Stimulated activated CD4-positive, alpha-beta T cell treated with anti-CD3 and anti-CD28 coated beads, TNF-alpha, amount 100 ng/mL, for 1 hour (primary cell): ENCODE measurements at places on chromosomes 1 and 21.

DNA sequence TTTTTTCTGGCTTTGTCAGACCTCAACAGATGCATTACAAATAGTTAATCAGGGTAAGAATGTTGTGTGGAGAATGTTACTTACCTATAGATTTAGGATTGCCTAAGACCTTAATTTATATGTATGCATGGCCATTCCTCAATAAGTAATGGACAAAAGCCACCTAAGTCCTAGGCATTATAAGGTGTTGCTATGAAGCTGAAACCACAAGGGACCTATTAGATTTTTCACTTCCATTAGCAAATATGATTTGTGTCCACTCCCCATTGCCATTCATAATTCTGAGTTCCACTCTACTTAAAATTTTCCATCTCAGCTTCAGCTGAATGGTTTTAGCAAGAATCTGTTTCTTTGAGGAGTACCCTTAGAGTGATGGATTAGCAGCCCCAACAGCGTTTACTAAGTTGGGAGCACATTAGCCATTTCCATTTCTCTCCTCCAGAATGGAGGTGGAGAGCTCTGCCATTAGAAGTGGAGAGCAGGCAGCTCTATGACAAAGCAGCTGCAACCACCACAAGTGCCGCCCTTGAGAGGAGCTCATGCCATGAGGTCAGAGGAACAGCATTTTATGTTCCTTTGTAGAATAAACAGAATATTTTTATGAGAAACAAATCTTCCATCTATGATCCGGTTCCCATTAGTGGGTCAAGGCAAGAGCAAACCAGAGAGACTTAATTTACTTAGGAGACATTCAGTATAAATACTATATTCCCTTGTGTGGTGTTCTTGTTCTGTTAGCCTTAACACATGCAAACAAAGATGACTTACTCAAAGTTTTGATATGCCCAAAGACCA is 28.9 kb upstream of the C1orf87 start:
- DNase-seq, result no peak

DNA sequence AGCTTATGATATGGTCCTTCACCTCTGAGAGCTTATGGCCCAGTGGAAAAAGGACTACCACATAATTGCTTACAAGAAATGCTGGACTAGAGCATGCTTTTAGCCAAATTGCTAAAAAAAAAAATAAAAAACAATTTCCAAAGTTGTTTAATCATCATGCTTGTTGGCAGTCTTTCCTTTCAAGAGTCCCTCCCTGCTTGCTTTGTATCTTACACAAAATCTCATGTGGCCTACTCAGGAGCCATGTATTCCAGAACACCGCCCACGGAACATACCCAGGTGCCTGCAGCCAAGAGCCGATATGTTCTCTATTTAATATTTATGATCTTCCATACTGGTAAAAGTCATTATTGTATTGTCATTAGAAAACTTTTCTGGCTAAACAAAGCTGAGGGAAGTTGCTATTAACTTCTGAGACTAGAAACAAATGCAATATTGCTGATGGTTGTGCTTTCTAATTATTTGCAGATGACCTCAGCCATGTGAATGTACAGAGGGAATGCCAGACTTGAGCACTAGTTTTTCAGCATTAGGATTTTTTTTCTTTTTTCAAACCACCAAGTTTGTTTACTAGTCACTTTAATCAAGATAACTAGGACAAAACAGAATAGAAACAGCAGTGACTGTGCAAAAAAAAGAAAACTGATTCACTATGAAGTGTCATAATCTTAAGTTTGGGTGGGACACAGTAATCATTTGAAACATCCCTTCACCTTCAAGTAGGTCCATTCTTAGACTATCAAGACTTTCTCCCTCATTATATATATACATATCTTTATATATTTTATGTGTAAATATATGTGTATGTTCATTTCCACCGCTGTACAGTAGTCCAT is 129.3 kb upstream of the GORAB start:
- no peak for DNase-seq

DNA sequence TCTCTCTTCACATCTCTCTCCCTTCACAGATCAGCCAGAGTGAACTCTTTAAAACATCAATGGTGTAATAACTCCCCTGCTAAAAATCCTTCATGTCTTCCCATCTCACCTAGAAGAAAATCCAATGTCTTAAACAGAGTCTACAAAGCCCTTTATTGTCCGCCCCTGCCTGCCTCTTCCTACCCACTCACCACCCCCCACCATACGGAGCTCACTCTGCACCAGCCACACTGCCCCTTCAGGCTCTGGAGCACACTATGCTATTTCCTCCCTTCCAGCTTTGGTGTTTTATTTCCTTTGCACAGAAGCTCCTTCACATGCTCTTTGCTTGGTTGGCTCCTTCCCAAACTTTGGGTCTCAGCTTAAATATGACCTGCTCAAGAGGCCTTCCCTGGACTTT is 10.2 kb downstream of the CAMK1G start:
- no peak for DNase-seq

DNA sequence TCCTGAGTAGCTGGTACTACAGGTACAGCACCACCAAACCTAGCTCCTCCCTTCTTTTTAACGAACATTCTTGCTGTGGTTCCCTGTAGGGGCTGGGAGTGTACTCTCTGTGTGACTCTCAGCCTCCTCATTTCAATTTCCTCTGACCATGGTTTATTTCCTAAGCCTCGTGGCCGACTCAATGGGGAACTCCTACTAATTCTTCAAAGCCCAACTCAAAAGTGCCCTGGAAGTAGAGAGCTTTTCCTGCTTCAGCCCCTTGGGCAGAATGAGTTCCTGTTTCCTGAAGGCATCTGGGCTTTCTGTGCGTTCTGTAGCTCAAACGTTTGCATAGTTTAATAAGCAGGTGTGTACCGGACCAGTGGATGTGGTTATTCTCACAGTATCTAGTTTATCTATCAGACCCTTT is 70.9 kb upstream of the ACOT11 start:
- DNase-seq, result no peak

DNA sequence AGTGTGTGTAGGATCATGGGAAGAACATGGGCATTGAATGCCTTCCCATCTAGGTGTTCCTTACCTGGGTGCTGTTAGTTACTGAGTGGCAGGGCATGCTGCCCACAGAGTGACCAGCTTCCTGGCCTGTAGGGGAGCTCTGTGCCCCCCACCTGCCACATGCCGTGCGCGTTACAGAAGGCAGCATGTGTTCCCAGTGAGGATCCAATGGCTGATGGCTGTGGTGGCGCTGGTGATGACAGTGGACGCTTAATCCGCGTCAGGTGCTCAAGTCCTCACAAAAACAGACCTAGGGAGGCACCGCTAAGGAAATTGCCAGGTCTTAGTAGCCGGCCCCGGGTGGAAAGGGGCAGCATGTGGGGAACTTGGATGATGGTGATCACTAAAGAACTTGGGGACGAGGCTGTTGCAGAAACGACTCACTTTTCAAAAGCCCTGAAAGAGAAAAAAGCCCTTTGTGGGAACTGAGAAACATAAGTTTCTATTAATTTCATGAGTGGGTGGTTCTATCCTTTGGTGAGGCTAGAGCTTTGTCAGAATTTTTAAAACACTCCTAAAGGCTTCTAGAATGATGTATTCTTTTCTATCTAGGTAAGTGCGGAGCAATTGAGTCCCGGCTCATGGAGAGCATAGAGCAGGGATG is 93.2 kb downstream of the PRDM2 start:
- DNase-seq, result no peak

- DNase-seq, result no peak
Observed at GRCh38 chr1:188027613-188028012, 1198.9 kb downstream of the PLA2G4A start.

DNA sequence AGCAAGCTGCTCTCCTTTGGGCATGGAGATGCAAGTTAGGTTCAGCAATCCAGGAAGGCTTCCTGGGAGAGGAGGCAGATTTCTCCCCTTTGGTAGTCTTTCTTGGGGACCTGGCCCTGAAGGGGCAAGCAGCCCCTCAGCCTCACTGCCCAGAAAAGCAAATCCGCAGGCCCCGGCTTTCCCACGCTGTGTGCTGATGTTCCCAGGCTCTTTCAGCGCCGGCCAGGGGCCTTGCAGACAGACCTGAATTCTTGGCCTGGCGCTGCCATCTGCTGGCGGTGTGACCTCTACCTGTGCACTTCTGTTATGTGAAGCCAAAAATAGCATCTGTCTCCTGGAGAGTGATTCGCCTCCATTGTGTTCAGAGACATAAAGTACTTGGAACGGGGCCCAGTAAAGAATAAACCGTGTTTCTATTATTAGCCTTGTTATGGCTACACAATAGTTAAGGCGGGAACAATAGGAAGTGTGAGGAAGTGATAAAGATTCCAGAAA is 64.8 kb downstream of the ALPL start:
- DNase-seq, result no peak

DNA sequence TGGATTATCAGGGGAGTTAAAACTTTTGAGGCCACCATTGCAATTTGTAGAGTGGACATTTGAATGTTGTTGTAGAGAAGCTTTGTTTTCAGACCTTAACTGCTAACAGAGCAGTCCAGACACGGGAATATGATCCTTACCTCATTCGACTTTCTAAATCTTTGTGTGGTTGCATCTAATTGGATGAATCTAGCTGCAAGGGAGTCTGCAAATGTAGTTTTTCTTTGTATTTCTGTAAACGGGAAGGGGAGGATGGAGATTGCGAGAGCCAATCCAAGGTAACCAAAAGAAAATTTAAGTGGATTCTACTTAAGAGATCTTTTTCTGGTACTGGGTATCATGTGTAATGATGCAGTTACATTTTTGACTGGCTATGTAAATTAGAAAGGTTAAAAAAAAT is 110.2 kb downstream of the FMN2 start:
- DNase-seq, result no peak

GRCh38 chr1:25668931-25669573 is 52.5 kb downstream of the MAN1C1 start:
- DNase-seq, result no peak

DNA sequence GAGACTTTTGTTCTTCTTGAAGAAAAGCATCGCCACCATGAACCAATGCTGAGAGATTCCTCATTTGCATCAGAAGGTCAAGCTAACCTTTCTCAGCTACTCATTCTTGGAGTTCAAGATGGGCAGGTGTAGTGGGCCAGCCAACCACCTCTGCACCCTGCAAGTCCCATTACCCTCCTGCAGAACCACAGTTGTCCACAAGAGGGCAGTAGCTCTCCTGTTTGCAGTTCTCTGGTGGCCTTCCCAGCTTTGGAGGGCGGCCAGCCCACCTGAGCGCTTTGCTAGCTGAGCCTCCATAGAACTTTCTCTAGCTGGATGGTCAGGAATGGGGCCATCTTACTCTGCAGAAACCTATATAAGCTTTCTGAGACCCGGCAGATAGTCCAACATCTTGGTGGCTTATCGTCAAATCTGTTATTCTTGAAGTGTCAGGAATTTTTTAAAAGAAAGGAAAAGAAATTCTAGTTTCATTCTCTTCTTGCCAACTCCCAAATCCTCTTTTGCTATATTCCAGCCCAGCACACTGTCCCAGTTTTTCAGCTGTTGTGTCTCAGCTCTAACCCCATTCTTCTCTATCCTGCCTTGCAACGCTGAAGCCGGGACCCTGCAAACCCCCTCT is 11.0 kb upstream of the LMX1A start:
- peak; percentile 51 for DNase-seq

DNA sequence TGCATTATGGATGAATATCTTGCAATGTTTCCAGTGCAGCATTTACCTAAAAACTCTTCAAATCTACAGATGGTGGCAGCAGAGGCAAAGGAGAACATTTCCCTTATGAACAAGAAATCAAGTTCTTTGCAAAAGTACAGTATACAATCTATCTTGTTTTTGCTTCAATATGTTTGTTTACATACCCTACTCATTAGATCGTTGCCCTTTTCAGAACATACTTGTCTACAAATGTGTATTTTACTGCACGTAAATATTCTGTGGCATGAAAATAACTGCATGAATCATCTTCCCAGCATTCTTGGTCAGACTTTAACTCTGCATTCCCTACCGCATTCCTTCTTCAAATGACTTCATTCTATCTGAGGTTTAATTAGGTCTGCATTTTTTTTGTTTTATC is 212.7 kb downstream of the ZP4 start:
- DNase-seq, result no peak

DNA sequence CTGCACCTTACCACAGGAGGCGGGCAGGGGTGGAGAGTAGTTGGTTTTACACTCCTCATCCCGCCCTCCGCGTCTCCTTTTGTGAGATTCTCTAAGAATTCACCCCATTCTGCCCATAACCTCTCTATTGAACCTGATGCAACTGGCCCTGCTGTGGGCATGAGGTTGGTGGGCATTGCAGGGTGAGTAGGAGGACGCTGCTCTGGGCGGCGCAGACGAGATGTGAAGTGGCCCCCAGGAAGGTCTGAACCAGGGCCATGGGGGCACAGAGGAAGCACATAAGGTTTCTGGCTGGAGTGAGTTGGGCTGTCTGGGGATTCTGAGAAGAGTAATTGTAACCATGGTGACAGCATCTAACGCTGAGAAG is 8.8 kb downstream of the PADI1 start:
- no peak for DNase-seq

GRCh38 chr1:1529321-1529720 is 11.1 kb downstream of the TMEM240 start:
- DNase-seq, result no peak

- no peak for DNase-seq
Observed at GRCh38 chr1:36874271-36875060, 159.8 kb downstream of the GRIK3 start.

GRCh38 chr1:14894811-14895560 is 258.6 kb upstream of the TMEM51 start:
- DNase-seq, result no peak

GRCh38 chr1:60893136-60893930 is 189.0 kb upstream of the NFIA start:
- no peak for DNase-seq

DNA sequence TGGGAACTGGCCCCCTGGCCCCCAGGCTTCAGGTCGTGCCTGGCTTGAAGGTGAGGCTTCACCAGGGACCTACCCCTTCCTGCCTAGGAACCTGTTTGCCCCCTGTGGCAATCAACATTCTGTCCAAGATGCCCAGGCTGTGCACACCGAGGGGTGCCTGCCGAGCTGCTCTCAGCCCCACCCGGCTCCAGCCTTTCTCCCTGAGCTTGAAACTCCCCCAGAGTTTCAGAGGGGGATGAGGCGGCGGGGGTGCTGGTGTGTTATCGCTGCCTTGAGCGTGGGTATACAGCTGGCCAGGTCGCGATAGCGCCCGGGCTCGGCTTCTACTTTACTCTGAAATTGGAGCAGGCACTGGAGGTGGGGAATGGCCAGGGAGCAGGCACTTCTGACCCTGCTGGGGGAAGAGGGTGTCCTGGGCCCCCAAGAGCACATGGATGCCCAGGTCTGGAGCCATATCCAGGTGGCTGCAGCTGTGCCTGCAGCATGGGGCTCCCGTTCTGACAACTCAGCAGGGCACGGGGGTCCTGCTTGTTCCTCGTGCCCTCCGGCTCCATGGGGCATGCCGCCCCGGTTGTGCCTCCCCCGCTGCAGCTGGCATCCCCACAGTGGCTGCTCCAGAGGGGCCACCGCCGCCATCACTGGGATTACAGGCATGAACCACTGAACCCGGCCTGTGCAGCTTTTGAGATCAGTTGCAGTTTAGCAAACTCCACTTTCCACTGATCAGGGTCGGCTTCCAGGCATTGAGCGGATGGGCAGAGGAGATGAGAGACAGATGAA is 29.8 kb downstream of the RYR2 start:
- no peak for DNase-seq

DNA sequence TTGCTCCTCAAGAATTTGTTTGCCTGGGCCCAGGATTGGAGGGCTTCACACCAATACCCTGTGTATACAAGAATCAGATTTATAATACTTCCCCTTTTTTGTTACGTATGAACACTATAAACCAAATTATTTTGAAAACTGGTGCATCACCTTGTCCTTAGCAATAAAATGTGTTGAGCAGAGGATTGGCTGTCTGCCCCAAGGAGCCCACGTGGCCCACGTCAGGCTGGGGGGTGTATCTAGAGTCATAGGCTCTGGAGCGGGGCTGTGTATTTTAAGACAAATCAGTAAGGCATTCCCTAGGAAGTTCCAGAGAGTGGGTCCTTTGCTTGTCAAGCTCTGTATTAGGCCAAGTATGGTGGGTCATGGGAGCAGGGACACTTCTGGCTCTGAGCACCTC is 2.0 kb upstream of the ST3GAL3 start:
- no peak for DNase-seq
